ENCODE measurements at places on chromosomes 6 and 20.

DNA sequence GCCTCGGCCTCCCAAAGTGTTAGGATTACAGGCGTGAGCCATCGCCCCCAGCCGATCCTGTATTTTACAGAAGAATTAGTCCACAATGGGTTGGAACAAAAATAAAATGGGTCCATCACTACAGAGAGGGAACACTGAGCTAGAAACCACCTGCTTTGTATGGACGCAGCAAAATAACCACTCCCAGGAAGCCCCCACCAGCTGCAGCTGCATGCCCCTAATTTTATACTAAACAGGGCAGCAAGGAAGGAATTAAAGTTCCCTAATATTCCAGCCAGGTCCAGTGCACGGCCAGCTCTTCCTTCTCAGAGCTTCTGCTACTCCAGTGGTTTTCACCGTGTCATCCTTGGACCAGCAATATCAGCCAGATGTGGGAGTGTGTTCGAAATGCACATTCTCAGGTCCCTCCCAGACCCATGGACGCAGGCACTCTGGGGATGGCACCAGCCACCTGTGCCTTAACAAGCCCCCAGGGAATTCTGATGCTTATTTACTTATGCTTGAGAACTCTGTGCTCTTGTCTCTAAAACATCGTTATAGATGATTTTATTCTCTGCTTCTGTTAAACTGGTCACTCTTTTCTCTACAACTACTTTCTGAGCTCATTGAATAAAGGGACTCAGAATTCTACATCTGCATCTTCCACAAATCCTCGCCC, 189.5 kb upstream of the SLC24A3 start:
- no peak for DNase-seq

DNA sequence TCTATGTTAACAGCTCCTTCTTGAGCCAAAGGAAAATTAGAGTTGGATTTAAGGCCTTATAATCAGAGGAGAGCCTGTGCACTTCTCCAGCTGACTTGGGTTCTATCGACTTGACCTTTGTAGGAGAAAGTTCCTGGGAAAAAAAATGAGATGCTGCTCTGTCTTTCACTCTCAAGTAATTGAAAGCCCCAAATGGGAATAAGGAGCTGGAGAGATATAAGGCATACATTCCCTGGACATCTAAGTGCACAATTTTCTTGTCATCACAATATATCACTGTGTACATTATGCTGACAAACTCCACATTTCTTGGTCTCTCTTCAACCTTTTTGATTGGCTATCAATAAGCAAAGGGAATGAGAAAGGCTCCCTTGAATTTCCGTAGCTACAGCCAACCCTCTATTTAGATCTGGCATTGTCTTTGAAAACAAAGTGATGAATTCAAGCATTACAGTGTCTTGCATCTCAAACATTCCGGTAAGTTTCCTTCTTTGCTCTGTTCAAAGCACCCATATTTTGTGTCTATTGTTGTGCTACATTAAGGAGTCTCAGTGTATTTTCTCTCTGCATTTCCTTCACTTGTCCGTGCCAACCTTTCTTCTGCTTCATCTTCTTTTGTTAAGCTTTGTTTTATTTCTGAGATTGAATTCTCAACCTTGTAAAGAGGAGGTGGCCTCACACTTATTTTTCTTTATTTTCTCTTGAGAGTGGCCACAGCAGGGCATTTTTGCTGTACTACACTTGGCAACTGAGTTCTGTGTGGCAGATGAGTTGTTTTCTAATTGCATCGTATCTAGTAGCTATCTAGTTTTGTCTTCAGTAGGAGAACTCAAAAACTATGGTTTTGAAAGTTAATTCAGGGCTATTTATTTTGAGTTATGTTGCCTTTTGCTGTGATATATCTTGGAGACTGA, 450.3 kb upstream of the MAN1A1 start:
- DNase-seq: no peak

- no peak for DNase-seq
Measured at GRCh38 chr6:75528423-75528822, 34.8 kb upstream of the FILIP1 start.

DNA sequence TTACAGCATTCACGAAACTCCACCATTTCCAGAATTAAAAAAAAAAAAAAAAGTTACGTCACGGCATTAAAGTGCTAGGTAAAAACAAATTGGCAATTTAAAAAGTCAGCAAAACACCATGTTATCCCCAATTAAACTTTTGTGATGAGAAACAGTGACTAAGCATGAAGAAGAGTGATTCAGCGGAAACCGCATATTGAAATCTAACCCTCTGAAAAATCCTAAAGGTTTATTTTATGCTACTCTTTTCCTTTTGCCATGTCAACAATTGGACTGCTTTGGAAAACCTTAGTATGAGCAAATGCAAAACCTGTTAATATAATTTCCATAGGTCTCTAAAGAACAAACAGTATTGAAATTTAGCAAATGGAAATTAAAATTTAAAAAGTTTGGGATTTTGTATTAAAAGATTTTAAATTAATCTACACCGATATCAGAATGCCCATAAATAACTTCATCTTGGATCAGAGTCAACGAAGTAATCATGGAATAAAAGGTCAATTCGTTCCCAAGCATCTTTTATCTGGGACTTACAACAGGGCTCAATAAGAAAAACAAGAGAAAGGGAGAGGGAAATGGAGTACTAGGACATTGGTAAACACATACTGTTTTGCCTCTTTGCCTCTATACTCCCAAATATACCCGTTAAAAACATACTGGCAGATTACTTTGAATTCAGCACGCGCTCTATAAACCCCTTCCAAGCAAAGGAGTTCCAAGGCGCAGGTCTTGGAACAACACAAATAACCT, 1.1 kb downstream of the FBXO30 start:
- no peak for DNase-seq

DNA sequence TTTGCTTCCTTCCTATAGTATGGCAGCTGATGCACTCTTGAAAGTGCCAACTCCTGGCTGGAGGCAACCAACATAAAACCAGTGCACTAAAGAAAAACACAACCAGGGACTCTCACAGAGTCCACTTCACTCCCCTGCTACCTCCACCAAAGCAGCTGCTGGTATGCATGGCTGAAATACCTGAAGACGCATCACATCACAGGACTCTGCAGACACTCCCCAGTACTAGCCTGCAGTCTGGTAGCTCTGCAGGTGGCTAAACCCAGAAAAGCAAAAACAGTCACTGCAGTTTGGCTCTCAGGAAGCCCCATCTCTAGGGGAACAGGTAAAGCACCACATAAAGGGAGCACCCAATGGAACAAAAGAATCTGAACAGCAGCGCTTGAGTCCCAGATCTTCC, 473.0 kb upstream of the SPTLC3 start:
- no peak for DNase-seq

DNA sequence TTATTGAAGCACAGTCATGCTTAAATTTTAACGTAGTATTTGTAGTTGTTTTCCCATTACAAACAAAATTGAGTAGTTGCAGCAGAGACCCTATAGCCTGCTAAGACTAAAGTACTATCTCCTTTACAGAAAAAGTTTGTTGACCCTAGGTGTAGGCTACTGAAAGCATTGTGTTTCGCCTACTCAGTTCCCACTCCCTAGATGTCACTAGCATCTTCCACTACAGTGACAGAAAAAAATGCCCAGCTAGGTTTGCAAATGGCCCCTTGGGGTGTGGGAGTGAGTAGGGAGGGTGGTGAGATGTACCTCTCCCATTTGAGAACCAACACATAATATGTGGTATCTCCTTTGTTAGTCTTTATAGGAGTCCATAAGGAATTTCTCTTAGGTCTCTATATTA, 34.5 kb downstream of the UBR2 start:
- no peak for DNase-seq

All from stimulated activated CD4-positive, alpha-beta T cell treated with anti-CD3 and anti-CD28 coated beads, Interleukin-15, amount 100 ng/mL, for 1 hour (primary cell).